ENCODE measurements at places on chromosomes 11 and 22.
A peak's percentile ranks its signal among the peaks of the same experiment; 100 is the strongest.

DNA sequence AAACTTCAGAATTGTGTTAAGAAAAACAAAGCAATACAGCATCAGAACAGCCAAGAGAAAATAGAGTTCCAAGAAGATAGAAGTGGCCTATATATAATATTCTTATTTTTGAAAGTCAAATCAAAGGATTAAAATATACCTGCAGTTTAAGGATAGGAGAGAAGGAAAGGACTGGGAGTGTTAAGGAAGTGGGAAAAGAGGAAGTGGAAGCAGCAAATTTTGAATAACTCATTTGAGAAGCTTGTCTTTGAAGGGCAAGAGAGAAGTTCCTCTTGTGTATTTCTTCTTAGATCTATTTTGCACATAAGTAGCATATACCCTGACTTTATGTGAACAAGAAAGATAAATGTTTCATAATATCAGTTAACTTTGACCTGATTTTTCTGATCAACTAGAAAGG, 62.6 kb upstream of the SLC17A6 start:
- H3K27ac ChIP-seq, result no peak overlapping the region
- no peak for DNase-seq
- no peak overlapping the region for H3K4me3 ChIP-seq
- no peaks in the 10 kb centered on the region for H3K27me3 ChIP-seq

DNA sequence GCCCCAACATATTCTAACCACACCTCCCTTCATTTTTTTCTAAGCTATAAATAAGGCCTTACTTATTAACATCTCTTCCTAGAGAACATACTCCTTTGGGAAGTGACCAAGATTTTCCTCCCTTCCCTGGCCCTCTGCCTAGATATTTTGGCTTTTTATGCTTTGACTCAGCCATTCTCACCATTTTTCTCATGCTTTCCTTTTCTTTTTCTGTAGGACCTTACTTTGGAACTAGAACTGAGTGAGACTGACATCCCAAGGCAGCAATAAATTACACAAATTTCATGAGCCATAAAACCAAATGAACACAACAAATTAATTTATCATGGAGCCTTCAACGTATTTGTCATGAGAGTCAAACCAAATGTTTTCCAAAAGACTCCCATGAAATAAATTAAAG, 142.7 kb upstream of the CTSC start:
- no peak for DNase-seq
- no peaks in the 10 kb centered on the region for H3K4me1 ChIP-seq
- no peaks in the 10 kb centered on the region for H3K27me3 ChIP-seq
- no peak overlapping the region for H3K27ac ChIP-seq
- H3K4me3 ChIP-seq, result no peak overlapping the region

DNA sequence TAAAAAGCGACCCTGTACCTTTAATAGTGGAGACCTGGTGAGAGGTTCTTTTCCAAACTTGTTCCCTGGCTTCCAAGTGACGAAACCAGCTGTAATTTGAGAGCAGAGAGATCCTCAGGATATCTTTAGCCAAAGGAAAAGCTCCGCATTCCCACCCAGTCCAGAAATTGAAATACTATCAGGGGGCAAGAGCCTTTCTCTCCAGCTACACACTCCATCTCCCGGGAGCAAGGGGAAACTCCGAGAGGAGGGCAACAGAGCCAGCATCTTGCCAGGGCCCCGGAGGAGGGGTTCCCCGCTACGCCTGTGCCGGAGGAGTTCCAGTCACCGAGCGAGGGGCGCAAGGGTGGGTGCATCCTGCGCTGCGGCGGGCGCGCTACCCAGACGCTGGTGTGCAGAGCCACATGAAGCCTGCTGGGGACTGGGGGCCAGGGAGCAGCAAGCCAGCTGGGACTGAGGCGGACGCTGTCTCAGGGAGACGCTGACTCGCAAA, at the start of gene FIBIN:
TSS of gene FIBIN (plus strand) at position 148 of the 493 bp plus-strand sequence. CDS start 415 bp downstream, outside the sequence.
- H3K36me3 ChIP-seq, result no peaks in the 10 kb centered on the region
- peak within 1 kb of the TSS; percentile 2 for H3K27ac ChIP-seq
- peak within 1 kb of the TSS; percentile 64 for H3K4me3 ChIP-seq
- H3K4me1 ChIP-seq, result peaks cover 5% of the 10 kb centered on the region

GRCh38 chr11:27663326-27663725, 36.9 kb downstream of the BDNF start:
- no peaks in the 10 kb centered on the region for H3K36me3 ChIP-seq
- no peaks in the 10 kb centered on the region for H3K4me1 ChIP-seq
- H3K27me3 ChIP-seq, result no peaks in the 10 kb centered on the region
- no peak overlapping the region for H3K27ac ChIP-seq
- no peak overlapping the region for H3K4me3 ChIP-seq

- no peaks in the 10 kb centered on the region for H3K36me3 ChIP-seq
- no peak overlapping the region for H3K27ac ChIP-seq
- H3K4me1 ChIP-seq, result no peaks in the 10 kb centered on the region
- H3K27me3 ChIP-seq, result no peaks in the 10 kb centered on the region
- no peak overlapping the region for H3K4me3 ChIP-seq
Observed at GRCh38 chr11:73944085-73944484, 6.7 kb upstream of the DNAJB13 start.

- H3K4me3 ChIP-seq, result no peak overlapping the region
- no peak for DNase-seq
- H3K4me1 ChIP-seq, result no peaks in the 10 kb centered on the region
- no peaks in the 10 kb centered on the region for H3K27me3 ChIP-seq
Observed at GRCh38 chr22:20877715-20878114, 18.9 kb downstream of the SNAP29 start.

DNA sequence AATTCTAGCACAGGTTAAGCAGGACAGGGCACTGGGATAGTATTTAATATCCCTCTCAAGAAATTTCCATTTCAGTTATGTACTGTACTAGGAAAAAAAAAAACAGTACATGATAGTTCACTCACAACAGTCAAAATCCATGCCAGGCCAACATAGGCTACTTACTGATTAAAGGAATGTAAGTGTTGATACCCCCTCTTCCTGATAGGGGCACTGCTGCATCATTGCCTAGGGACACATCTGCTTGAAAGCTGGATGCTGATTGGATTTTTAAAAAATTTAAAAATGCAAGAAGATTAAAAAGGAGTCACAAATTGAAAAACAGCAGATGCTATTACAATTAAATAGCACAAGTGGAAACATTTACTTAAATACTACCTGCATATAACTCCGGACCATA, 43.4 kb downstream of the APOL5 start:
- no peak overlapping the region for H3K4me3 ChIP-seq
- H3K36me3 ChIP-seq, result no peaks in the 10 kb centered on the region
- DNase-seq, result no peak
- H3K4me1 ChIP-seq, result no peaks in the 10 kb centered on the region
- H3K27me3 ChIP-seq, result no peaks in the 10 kb centered on the region

DNA sequence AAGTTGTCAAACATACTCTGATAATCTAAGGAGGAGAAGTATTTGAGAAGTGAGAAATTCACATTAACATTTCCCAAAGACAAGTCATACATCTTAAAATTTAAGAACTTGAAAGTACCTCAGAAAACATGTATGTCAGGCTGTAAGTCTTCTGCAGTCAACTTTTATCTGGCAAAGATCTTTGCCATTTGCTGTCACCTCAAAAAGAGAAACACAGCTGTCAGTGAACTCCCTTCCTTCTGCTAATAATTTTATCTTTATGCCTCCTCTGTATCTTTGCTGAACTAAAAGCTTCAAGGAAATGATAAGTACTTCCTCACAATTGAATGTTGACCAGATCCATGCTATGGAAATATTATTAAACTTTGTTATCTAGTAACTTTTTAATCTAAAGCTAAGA, 18.7 kb downstream of the TTC17 start:
- H3K36me3 ChIP-seq, result no peaks in the 10 kb centered on the region
- no peaks in the 10 kb centered on the region for H3K4me1 ChIP-seq
- DNase-seq, result no peak
- H3K4me3 ChIP-seq, result no peak overlapping the region
- no peaks in the 10 kb centered on the region for H3K27me3 ChIP-seq

- H3K4me1 ChIP-seq, result no peaks in the 10 kb centered on the region
- DNase-seq, result no peak
- H3K27me3 ChIP-seq, result no peaks in the 10 kb centered on the region
- no peaks in the 10 kb centered on the region for H3K36me3 ChIP-seq
Observed at GRCh38 chr11:71279916-71280645, 27.7 kb upstream of the SHANK2 start.
